ENCODE measurements at places on chromosomes 16 and 17. TPM values are rescaled to one million over a fixed set of nuclear protein-coding genes. Genes with fewer than 3 reads are reported as not detected.

DNA sequence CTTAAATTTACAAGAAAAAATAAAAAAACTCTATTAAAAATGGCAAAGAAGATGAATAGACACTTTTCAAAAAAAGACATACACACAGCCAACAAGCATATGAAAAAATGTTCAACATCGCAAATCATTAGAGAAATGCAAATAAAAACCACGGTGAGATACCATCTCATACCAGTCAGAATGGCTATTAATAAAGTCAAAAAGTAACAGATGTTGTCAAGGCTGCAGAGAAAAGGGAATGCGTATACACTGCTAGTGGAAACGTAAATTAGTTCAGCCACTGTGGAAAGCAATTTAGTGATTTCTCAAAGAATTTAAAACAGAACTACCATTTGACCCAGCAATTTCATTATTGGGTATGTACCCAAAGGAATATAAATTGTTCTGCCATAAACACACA, 31.4 kb downstream of the CAPNS2 start:
- no peak for DNase-seq

DNA sequence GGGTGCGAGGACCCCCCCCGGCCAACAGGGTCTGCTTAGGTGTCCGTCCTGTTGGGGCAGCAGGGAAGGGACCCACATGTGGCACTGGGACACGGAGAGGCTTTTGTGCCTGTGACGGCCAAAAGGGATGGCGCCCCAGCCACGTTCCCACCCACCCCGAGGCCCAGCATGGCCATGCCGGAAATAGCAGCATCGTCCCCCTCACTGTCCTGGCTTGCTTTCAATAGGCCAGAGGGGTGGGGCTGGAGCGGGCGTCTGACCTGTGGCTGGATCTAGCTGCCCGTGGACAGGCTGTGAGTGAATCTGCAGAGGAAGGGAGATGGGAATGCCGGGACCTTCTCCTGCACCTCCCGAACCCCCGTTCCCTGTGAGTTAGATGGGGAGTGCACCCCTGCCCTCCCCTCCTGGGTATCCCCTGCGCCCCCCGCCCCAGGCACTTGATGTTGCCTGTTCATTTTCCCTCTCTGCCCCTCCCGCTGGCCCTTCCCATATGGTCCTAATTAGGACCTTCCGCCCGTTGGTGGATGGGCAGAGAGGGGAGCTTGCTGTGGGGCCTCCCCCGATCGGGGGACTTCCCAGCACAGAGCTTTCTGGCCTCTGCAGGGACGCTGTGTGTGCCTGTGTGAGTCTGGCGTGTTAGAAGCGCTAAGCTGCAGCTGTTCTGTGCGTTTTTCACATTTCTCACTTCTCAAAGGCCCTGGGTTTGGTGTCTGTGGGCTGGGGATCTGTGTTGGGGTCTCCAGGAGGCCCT, 292.8 kb downstream of the SEC14L1 start:
- no peak for DNase-seq

DNA sequence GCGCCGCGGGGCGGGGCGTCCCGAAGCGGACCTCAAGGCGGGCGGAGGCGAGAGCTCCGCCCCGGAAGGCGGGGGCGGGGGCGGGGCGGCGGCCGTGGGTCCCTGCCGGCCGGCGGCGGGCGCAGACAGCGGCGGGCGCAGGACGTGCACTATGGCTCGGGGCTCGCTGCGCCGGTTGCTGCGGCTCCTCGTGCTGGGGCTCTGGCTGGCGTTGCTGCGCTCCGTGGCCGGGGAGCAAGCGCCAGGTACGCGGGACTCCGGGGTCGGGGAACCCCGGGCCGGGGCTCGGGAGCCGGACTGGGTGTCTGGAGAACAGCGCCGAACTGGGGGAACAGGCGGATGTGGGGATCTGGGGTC, at the start of gene TNFRSF12A:
Gene TNFRSF12A, plus strand, starts transcription at position 122 of the 357 bp plus-strand sequence. Its CDS starts 30 bp downstream, at position 152.
- DNase-seq: peak; percentile 52

GRCh38 chr17:8481089-8481488, 45.4 kb downstream of the NDEL1 start:
- DNase-seq: no peak

DNA sequence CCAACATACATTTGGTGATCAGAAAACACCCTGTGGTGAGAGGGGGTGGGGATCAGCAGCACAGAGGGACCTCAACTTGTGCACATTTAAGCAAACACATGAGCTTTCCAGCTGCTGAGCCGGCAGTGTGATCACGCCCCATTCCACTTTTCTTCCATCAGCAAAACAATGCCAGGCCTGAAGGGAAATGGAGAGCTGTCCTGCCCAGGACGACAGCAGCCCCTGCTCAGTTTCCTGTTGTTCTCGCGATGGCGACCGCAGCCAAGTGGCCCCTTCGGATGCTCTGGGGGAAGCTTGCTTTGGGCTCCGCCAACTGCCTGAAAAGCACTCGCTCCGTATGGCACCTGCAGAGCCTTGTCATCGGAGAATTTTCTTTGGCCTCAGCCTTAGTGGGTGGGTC, 272.3 kb downstream of the FOXL1 start:
- DNase-seq: no peak

- DNase-seq: no peak
Measured at GRCh38 chr17:80359422-80360110, 55.4 kb upstream of the ENDOV start.

DNA sequence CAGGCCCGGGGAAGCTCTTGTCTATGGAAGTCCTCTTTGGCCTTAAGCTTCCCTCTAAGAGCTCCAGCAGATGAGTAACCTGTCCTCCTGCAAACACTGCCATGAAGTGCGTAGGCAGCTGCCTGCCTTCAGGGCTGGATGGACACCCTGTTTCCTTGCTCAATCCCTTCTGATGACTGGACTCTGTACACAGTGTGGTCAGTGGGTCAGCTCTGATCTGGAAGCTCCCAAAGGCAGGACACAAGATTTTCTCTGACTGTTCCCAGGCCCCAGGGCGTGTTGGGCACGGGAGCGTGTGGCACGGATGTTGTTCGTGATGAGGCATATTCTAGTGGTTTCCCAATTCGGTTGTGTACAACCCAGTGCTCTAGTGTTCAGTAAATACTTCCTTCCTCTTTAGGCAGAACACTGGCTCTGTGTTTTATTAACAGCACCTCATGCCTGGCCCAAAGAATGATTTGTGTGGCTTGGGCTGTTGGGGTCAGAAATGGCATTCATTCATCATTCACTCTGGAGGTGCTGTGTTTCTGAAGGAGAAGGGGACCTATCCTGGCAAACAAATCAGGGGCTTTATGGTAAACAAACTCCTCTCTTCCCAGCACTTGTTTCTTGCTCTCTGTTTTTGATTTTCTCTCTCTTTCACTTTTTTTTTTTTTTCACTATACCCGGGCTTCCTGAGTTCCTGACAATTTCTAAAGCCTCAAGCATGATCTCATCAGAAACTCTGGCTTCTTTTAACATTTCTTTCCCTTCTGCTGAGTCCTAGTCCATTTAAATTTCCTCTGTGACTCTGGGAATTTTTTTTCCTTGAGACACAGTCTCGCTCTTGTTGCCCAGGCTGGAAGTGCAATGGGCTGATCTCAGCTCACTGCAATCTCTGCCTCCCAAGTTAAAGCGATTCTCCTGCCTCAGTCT, 12.0 kb upstream of the RNF157 start:
- peak; percentile 69 for DNase-seq

- DNase-seq: no peak
Measured at GRCh38 chr16:22843856-22844255, 29.9 kb downstream of the HS3ST2 start.

- DNase-seq: no peak
Measured at GRCh38 chr16:26195225-26195624, 503.5 kb downstream of the HS3ST4 start.

- no peak for DNase-seq
Measured at GRCh38 chr17:80656590-80656989, 112.0 kb downstream of the RPTOR start.

DNA sequence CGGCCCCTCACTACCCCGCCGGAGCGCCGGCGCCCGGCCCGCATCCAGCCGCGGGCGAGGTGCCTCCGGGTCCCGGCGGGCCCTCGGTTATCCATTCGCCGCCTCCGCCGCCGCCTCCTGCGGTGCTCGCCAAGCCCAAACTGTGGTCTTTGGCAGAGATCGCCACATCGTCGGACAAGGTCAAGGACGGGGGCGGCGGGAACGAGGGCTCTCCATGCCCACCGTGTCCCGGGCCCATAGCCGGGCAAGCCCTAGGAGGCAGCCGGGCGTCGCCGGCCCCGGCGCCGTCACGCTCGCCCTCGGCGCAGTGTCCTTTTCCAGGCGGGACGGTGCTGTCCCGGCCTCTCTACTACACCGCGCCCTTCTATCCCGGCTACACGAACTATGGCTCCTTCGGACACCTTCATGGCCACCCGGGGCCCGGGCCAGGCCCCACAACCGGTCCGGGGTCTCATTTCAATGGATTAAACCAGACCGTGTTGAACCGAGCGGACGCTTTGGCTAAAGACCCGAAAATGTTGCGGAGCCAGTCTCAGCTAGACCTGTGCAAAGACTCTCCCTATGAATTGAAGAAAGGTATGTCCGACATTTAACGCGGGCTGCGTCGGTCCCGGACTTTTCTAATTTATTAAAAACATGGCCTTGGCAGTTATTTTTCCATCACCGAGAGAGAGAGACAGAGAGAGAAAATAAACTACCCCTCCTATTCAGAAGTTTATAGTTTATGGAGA, 2.8 kb downstream of the IRX5 start:
- no peak for DNase-seq

DNA sequence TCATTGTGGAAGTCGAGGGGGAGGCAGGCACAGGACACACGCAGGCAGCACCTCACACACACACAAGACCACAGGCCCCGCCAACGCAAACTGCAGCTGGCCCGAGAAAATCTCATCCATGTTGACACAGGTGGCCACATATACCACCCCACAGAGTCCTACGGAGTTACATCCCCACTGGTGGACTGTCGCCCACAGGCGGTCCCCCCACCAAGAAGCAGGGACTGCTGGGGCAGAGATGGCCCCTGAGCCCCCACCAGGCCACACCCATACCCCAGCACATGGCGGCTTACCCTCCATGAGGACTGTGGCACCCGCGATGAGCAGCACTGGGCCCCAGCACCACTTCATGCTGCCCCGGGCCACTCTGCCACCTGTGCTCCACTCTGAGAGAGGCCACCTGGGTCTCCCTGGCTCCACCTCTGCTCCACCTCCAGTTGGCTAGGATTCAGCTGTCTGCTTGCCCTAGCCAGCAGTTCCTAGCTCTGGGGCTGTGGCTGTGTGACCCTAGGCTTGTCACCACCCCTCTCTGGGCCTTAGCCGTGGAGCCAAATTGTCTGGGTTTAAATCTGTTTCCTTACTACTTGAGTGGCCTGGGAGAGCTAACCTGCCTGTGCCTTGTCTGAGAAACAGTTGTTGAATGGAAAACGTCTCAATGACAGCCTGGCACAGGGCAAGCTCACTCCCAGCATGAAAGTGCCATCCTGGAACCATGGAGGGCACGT, at the start of gene PRSS53:
Gene PRSS53, minus strand, starts transcription at position 485 of the 725 bp plus-strand sequence. Its CDS starts 134 bp downstream, at position 351.
- no peak for DNase-seq

DNA sequence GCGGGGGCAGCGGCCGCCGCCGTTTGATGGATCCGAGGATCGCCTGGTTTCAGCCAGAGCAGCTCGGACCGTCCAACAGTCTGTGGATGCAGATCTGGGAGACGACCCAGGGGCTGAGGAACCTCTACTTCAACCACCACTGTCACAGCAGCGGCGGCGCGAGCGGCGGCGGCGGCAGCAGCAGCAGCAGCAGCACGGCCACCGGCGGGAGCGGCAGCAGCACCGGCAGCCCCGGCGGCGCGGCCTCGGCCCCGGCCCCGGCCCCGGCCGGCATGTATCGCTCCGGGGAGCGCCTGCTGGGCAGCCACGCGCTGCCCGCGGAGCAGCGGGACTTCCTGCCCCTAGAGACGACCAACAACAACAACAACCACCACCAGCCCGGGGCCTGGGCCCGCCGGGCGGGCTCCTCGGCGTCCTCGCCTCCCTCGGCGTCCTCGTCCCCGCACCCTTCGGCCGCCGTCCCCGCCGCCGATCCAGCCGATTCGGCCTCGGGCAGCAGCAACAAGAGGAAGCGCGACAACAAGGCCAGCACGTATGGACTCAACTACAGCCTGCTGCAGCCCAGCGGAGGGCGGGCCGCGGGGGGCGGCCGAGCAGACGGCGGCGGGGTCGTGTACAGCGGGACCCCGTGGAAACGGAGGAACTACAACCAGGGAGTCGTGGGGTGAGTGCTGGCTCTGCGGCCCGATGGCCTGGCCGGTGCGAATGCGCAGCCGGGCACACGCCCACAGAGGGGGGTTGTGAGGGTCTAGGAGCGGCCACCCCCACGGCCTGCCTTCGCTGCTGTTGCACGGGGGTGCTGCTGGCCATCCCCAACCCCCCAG, 702 bp downstream of the TENT4B start:
- DNase-seq: no peak

DNA sequence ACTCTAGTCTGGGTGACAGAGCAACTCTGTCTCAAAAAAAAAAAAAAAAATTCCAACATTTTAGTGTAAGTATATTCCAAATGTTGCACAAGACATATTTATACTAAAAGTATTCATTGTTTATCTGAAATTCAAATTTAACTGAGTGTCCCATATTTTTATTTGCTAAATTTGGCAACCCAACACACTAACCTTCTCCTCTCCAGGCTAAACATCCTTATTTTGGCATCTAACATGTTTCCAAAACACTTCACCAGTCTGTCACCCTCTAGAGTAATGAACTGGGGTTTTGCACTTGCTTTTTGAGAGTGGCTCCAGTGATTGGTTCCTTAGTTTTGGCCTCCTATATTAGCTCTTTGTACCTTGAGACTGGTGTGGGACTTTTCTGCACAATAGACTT, 243.4 kb upstream of the SALL1 start:
- DNase-seq: no peak

- peak; percentile 79 for DNase-seq
Measured at GRCh38 chr17:42183741-42184711, 1.2 kb downstream of the HCRT start.

- no peak for DNase-seq
Measured at GRCh38 chr16:48949636-48950035, 332.0 kb downstream of the CBLN1 start.

GRCh38 chr17:38511150-38512108, 83.2 kb downstream of the ARHGAP23 start:
- no peak for DNase-seq

DNA sequence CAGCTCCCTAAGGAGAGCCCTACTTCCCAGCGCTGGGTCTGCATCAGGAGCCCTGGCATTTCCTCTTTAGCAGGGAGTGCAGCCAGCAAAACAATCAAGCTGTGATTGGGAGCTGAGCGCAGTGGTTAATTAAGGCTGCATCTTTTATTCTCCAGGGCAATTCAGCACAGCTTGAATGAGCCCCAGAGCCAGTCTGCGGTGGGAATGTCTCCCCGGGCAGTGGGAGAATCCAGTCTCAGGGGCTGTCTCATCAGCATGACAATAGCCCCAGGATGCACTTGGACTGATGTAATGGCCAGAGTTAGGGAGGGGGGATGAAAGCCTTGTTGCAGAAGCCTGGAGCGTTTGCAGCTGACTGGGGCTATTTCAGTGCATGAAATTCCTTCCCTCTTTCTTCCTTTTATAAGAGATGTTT, 292.6 kb upstream of the SOX9 start:
- no peak for DNase-seq

- DNase-seq: peak; percentile 89
Measured at GRCh38 chr17:58344047-58344790, 7.8 kb downstream of the SUPT4H1 start.

Gene TLCD3B
- 0.54 TPM for total RNA-seq

Gene FOXN1
- not detected for total RNA-seq

Gene FBXW10
- under 0.01 TPM for total RNA-seq

Gene SMG1
- 75.4 TPM for total RNA-seq

Gene SLC5A10
- total RNA-seq: 0.81 TPM

Gene RTN4RL1
- 1.6 TPM for total RNA-seq

Gene TBC1D3G
- total RNA-seq: not detected

Gene NOL3
- total RNA-seq: 0.54 TPM
